Activated CD4-positive, alpha-beta memory T cell treated with anti-CD3 and anti-CD28 coated beads, Interleukin-2, amount 10 ng/mL, durations not matched to agents 7 days and 5 days (primary cell): ENCODE measurements at places on chromosomes 6 and 20. TPM values are rescaled to one million over a fixed set of nuclear protein-coding genes. Genes with fewer than 3 reads are reported as not detected.

GRCh38 chr6:13304580-13305260 is 23.6 kb downstream of the TBC1D7 start:
- peaks cover 26% of the 10 kb centered on the region for H3K4me1 ChIP-seq
- H3K27ac ChIP-seq = no peak overlapping the region
- DNase-seq = no peak
- H3K27me3 ChIP-seq = no peaks in the 10 kb centered on the region
- H3K36me3 ChIP-seq = peaks cover 68% of the 10 kb centered on the region

GRCh38 chr6:100657678-100658330 is 193.1 kb upstream of the SIM1 start:
- H3K4me3 ChIP-seq = no peak overlapping the region
- no peaks in the 10 kb centered on the region for H3K27me3 ChIP-seq
- DNase-seq = no peak
- H3K36me3 ChIP-seq = peaks cover 5% of the 10 kb centered on the region
- H3K27ac ChIP-seq = no peak overlapping the region
- H3K4me1 ChIP-seq = no peaks in the 10 kb centered on the region

DNA sequence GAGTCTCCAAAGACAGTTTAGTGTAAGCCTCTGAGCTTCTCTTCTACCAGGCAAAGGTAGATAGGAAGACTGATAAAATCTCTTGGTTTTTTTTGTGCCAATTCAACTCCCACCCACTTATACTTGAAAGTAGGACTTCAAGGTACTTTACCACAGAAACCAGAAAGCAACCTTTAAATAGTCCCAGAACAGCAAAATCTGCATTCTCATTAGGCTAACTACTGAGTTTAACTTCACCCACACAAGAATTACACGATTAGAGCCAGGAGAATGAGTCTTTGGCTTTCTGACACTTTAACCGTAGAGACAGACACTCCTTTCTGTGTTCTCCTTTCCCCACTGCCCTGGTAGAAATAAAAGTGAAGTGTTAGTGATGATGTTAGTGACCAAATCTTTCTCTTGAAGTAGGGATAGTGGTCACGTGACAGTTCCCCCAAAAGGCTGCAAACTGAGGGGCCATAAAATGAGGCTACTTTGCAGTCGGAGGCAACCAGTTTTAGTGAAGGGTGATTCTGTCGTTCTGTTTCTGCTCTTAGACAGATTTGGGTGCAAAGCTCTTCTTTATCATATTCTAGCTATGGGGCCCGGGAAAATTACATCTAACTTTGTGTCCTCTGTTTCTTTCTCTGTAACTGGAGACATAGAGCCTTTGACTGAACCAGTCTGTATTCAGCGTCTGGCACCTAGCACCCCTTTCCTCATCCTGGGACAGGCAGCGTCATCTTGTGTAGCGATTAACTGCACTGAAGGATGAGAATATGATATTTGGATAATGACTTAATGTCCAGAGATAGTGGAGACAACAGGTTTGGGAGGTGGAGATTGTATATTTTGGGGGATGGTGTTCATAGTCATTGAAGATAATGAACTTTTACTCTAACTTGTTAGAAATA is 206.4 kb upstream of the CITED2 start:
- peak overlapping the region; percentile 75 for H3K27ac ChIP-seq
- H3K4me1 ChIP-seq = peaks cover 18% of the 10 kb centered on the region
- no peaks in the 10 kb centered on the region for H3K27me3 ChIP-seq

- H3K27ac ChIP-seq = no peak overlapping the region
- DNase-seq = peak; percentile 39
- peaks cover 23% of the 10 kb centered on the region for H3K4me1 ChIP-seq
- peaks cover 8% of the 10 kb centered on the region for H3K27me3 ChIP-seq
- no peaks in the 10 kb centered on the region for H3K36me3 ChIP-seq
Observed at GRCh38 chr20:51661609-51662178, 106.5 kb downstream of the ATP9A start.

DNA sequence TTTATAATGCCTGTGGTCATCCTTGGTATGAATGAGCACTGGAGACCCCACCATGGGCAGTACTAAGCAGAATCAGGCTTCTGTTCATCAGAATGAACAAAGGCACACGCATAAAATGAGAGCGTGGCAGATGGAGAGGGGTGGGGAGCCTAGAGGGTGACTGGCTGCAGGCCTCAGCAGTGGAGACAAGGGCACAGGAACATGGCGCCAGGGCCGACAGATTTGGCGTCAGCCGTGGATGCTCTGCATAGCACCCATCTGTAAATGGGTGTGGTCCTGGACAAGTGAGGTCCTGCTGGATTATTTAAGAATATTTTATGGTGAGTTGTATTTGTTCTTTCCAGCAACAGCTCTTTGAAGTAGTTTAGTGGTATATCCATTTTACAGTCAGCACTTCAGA is 33.1 kb downstream of the E2F3 start:
- no peak overlapping the region for H3K27ac ChIP-seq
- DNase-seq = no peak
- no peaks in the 10 kb centered on the region for H3K27me3 ChIP-seq
- peaks cover 2% of the 10 kb centered on the region for H3K4me1 ChIP-seq
- H3K4me3 ChIP-seq = no peak overlapping the region

- peaks cover 32% of the 10 kb centered on the region for H3K27me3 ChIP-seq
- H3K4me3 ChIP-seq = no peak overlapping the region
- no peaks in the 10 kb centered on the region for H3K36me3 ChIP-seq
- no peak overlapping the region for H3K27ac ChIP-seq
- no peaks in the 10 kb centered on the region for H3K4me1 ChIP-seq
- no peak for DNase-seq
Observed at GRCh38 chr6:99739526-99739925, 132.9 kb downstream of the PRDM13 start.

- no peak overlapping the region for H3K27ac ChIP-seq
- H3K27me3 ChIP-seq = peaks cover 13% of the 10 kb centered on the region
- H3K4me3 ChIP-seq = no peak overlapping the region
- peaks cover 21% of the 10 kb centered on the region for H3K4me1 ChIP-seq
Observed at GRCh38 chr6:30761791-30762429, 17.6 kb upstream of the IER3 start.

DNA sequence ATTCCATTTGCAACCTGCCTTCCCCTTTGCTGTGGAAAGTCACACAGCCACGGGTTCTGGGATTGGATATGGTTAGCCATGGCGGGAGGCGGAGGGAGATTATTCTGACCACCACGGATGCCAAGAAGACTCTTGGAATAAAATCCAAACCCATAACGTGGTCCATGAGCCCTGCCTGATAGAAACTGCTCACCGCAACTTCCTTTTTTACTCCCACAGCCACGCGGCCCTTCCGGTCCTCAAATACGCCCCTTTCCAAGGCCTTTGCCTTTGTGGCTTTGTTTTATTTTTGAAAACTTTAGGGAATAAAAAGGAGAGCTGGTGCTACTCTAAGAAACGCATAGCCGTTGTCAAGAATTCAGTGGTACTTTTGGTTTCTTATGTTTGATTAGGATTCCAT is 602.5 kb upstream of the CDH4 start:
- no peak overlapping the region for H3K27ac ChIP-seq
- no peaks in the 10 kb centered on the region for H3K4me1 ChIP-seq
- no peaks in the 10 kb centered on the region for H3K27me3 ChIP-seq
- no peaks in the 10 kb centered on the region for H3K36me3 ChIP-seq

GRCh38 chr6:22323848-22324247 is 27.0 kb upstream of the PRL start:
- H3K27ac ChIP-seq = no peak overlapping the region
- no peak for DNase-seq
- H3K27me3 ChIP-seq = no peaks in the 10 kb centered on the region

The SYTL3 gene
- total RNA-seq = 133 TPM

The TAAR2 gene
- not detected for total RNA-seq

The CLVS2 gene
- total RNA-seq = not detected
